Right lobe of liver (tissue), 6 donors: ENCODE measurements at places on chromosomes 4 and X. TPM values are rescaled to one million over a fixed set of nuclear protein-coding genes. Genes with fewer than 3 reads are reported as not detected.
A peak's percentile ranks its signal among the peaks of the same experiment; 100 is the strongest.

- no peak for DNase-seq
These were observed 362.4 kb downstream of the MID1IP1 start for GRCh38 chrX:39163581-39164126.

DNA sequence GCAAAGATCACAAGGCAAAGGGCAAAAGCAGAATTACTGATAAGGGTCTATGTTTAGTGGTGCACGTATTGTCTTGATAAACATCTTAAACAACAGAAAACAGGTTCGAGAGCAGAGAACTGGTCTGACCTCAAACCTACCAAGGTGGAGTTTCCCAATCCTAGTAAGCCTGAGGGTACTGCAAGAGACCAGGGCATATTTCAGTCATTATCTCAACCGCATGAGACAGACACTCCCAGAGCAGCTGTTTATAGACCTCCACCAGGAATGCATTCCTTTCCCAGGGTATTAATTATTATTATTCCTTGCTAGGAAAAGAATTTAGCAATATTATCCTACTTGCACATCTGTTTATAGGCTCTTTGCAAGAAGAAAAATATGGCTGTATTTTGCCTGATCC lies 51.5 kb downstream of the NPNT start:
- DNase-seq, result no peak

GRCh38 chr4:53599632-53600031 lies 8.3 kb upstream of the LNX1 start:
- DNase-seq, result no peak

DNA sequence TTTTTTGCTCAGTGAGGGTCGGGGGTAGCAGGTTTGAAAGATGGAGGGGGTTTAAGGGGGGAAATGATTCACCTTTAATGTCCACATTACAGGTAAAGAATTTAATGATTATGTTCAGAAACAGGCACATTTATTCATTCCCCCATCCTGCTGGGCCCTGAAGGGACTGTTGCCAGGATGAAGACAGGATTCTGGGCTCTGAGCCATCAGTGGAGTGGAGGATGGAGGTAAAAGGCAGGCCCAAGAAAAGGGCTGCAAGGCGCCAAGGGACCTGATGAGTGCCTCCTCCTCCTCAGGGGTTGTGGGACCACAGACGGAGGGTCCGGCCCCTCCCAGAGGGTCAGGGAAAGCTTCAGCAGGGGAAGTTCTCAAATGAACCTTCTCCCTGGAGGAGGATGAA lies 40.4 kb upstream of the PROM1 start:
- DNase-seq, result no peak

DNA sequence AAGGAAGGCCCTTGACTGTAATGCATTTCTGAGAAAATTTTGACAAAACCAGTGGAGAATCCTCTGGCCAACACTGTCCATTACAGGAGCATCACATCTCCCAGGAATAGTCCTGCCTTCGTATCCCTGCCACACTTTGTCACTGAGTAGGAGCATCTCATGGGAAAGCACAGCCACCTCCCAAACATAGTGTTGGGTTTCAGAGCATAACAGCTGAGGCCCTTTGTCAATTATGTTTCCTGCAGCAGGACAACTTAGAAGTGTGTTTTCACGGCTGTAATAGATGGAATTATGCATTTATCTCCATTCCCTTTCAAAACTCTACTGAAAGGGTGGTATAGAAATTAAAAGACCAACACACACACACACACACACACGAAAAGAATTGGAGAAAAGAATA lies 91.1 kb upstream of the SMAD1 start:
- no peak for DNase-seq

- DNase-seq, result no peak
These were observed 167.4 kb downstream of the HS3ST1 start for GRCh38 chr4:11261066-11261850.

GRCh38 chr4:6929812-6930464 lies 20.3 kb downstream of the TBC1D14 start:
- no peak for DNase-seq

DNA sequence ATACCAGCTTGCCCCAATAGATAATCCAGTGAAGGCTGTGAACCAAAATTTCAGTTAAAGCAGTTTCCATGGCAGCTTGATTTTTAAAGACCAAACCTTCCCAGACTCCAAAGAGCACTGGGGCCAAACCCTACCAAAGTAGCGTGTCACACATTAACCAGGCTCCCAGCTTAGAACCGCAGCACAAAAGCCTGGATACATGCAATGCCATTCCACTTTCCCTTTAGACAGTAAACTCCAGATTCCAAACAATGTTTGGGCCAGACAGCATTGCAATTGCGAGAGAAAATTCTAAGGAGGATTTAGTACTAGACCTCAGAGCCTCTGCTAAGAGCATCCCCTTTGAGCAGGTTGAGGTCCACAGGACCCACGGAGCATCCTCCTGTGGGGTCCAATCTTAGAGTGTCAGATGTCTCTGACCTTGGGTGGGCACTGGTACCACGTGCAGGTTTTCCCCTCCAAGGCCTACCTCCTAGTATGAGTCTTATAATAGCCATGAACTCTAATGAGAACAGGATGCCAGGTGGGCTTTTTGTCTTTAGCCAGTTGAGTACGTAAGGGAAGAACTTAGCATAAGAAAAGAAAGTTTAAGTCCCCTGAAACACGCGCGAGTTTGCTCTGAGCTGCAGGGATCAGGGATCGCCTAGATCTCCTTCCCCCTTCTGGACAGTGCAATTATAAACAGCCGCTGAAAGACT lies 38.8 kb downstream of the MGARP start:
- peak; percentile 76 for DNase-seq

DNA sequence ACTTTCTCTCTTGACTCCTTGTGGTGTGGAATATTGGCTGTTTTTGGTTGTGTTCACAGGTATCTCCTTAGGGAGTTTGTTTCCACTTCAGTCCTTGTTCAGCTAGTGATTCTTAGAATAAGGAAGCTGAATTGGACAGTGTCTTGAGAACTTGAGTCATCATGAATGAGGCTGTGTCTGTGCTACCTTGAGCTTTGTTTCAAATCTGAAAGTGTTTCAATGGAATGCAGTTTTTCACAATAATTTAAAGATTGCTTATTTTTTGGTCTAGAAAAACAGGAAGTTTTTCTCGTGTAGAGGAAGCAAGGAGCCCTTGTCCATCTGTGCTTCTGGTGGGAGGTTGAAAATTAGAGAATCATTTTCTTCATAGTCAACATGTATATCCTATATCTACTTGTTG lies 76.5 kb downstream of the ZNF518B start:
- no peak for DNase-seq

Gene PIR
- total RNA-seq, result 16.5 TPM

Gene RPS6KA6
- total RNA-seq, result 0.81 TPM

Gene PABPC1L2A
- not detected for total RNA-seq
